ENCODE measurements at places on chromosomes 7 and 10.

GRCh38 chr10:95457319-95457886 is 103.8 kb downstream of the SORBS1 start:
- no peak for DNase-seq

- no peak for DNase-seq
Observed at GRCh38 chr7:139471740-139472353, 11.6 kb downstream of the KLRG2 start.

DNA sequence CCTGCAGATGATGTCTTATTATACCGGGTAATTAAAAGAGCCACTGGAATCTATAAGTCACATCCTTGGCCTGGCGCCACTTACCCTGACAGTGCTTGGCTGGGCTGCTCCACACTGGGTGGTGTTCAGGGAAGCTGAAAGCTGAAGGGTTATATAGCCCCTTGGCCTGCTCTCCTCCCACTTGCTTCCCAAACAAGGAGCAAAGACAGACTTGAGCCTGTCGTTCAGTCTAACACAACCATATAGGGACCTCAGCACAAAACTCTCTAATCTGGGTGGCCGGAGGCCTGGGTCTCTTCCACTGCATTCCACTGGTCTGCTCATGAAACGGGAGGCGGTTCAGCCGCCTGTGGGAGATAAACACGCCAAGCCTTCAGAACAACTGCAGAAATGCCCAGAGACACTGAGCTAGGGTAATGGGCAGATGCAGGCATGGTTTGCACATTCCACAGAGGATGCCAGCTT is at the start of gene ACTA2:
Gene ACTA2 (minus strand): TSS at position 127 of the 465 bp plus-strand sequence. CDS start 3,843 bp downstream, outside the sequence.
- no peak for DNase-seq

- no peak for DNase-seq
Observed at GRCh38 chr7:139748373-139748765, 29.4 kb downstream of the HIPK2 start.

DNA sequence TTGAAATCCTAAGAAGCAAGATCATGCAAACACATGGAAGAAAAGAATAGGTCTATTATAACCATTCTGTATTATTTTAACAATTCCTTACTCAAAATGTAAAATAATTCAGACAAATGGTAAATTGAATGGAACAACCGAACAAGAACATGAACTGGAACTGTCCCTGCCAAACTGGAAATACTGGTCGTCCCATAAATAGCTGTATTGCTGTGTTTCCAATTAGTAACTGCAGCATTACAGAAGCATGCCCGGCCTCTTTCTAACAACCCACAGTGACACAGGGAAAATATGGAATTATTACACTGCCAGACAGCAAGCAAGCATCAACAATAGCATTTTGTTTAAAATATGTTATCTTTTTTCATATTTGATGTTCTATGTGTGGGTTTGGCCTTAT is 1138.5 kb upstream of the PHF14 start:
- DNase-seq, result no peak

All from pulmonary artery endothelial cell (primary cell).